ENCODE measurements at places on chromosomes 3 and 15.

DNA sequence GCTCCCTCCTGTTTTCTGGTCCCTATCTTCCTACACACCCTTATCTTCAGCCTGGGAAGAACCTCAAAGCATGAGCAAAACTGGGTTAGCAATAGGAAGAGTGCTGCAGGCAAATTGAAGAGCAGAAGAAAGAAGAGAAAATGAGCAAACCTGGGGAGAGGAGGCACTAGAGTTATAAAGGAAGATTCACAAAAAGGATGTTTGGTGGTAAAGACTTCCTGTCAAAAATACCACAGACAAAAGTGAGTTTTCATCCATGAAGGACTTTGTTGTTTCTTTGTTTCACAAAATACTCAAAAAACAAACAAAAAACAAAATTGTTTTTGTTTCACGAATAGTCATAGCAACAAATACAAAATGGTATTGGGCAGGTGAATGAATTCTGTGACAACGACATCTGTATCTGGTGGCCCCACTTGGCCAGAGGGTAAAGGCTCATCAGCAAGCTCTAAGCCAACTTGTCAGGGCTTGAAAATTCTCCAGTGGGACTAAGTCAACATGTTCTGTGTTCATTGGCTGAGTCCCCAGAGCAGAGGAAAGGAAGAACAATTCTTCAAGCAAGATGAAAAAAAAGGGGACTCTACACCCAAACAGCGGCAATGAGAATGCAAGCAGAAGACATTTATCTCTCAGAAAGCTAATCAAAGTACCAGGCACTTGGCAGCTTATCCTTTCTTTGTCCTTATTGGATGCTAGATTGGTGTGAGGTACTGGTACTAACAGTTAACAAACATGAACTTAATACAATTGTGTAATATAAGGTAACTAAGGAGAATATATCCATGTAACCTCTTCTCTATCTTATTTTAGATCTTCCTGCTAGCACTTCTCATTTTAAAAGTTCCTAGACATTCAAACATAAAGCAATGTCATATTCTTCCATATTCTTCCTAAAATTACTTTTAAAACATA lies 9.7 kb downstream of the ATP8B4 start:
- no peak for DNase-seq

GRCh38 chr3:22971497-22971896 lies 231.6 kb upstream of the UBE2E2 start:
- no peak for DNase-seq

GRCh38 chr3:32948625-32949445 lies 2.6 kb upstream of the CCR4 start:
- peak; percentile 12 for DNase-seq

DNA sequence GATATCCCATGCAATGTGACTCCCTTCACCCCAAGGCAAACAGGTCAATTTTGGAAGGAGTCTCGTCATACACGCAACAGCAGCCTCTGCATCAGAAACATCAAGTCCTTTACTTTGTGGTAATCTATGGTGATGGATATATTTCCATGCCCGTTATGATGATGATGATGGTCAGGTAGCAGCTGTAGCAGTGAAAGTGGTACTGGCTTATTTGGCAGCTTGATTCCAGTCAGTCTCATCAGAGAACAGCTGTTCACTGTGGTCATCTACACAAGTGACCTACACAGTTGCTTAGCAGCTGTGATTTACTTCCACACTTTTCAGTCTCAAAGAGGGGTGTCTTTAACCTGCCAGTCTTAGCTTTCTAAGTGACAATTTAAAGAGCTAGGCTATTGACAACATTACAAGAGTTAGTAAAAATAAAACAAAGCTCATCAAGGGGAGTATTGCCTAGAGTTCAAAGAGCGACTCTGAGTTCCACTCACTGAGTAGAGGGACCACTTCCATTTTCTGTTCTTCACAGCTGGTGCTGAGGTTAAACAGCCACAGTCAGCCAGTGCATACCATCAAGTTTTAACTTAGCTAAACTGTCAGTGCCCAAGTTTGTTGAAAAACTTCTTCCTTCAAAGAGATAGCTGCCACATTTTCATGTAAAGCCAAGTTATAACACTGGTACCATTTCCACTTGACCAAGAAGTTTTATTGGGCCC lies 587.4 kb upstream of the KCNMB2 start:
- no peak for DNase-seq

GRCh38 chr3:188978421-188979171 lies 193.2 kb upstream of the TPRG1 start:
- no peak for DNase-seq

- DNase-seq: no peak
Measured at GRCh38 chr15:29731865-29732264, 90.4 kb downstream of the TJP1 start.

GRCh38 chr3:142889212-142890014 lies 530 bp upstream of the PCOLCE2 start:
- DNase-seq: no peak

- no peak for DNase-seq
Measured at GRCh38 chr3:113255100-113255853, 43.9 kb downstream of the BOC start.

DNA sequence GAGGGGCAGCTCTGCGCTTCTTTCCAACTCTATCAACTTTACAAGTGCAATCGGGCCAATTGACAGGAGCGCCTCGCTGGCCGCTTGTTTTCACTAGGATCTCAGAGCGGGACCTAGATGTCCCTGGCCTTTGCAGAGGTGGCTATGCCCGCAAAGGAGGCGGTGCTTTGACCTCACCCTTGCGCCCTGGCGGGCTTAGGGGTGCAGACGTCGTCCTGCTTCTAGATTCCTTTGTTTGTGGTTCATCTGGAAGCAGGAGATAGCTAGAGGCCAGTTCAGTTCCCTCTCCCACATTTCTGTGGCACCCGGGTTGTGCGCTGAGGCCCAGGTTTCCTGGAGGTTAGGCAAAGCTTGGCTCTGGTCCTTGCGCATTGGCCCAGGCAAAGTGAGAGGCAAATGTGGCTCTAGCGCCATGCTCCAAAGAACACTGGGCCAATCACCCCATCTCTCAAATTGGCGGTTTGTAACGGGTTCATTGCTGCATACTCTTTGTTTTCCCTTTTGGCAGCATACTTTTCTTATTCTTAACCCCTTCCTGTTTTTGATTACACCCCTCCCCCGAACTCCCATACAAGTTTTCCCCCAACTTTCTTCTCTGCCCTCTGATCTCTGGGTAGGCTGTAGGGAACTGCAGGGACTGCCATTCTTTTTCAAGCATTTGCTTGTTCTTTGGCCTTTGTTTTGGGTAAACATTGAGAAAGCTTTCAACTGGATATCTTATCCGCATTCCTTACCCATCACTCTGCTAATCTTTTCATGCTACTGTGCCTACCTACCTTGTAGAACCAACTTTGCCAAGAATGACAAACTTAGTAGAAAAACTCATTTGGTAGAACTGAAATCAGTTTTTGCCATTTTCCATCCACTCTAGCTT lies 1.4 kb downstream of the PPM1L start:
- peak; percentile 43 for DNase-seq

DNA sequence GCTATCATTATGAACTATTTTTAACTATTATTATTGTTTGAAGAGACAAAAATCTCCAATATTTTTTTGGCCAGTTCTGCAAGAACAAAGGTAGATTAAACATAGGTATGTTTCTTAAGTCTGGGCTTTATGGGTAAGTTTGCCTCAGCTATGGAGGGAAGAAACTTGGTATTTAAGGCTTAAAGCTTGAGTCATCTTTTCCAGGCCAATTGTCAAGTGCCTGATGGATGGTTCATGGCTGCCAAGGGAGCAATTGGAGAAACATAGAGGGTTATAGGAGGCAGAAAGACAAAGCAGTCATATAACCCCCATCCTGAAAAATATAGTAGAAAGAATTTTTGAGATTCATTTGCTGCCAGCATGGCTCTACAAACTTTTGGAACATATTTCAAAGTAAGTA lies 7.2 kb upstream of the STAC start:
- DNase-seq: no peak

DNA sequence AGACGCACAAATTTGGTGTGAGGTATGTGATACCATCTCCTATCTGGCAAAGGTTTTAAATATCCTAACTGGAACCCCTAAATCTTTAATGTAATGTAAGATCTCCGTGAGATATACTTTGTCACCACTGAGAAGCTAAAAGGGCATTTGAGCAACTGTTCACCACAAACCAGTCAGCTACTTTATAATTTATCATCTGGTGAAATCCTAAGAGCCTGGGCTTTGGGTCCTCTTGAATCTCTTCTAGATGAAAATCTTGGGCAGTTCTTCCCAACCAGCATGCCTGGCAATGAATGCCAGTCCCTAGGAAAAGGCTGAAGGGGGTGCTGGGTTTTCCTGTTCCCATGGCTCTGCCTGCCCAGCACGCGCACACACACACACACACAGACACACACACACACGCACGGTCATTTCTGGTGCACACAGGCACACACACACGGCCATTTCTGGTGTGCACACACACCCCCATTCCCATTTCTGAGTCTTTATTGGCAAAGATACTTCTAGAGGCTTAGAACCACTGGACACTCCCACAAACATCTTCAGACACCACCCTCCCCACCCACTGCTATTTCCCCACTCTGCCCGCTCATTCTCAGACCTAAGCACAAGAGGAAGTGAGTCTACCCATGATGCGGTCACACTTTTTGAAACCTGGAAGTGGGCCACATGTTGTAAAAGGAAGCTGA lies 72.6 kb downstream of the MYO1E start:
- DNase-seq: no peak

- DNase-seq: no peak
Measured at GRCh38 chr3:905217-905616, 187.6 kb upstream of the CNTN6 start.

GRCh38 chr3:128970740-128971047 lies 23.2 kb downstream of the CFAP92 start:
- no peak for DNase-seq

- DNase-seq: peak; percentile 42
Measured at GRCh38 chr15:89121414-89121813, 33.2 kb downstream of the ABHD2 start.

- no peak for DNase-seq
Measured at GRCh38 chr3:115403786-115404185, 219.5 kb upstream of the GAP43 start.

- peak; percentile 22 for DNase-seq
Measured at GRCh38 chr3:183306798-183307671, 54.0 kb downstream of the B3GNT5 start.

GRCh38 chr3:150599611-150600297 lies 3.4 kb upstream of the SELENOT start:
- DNase-seq: no peak

DNA sequence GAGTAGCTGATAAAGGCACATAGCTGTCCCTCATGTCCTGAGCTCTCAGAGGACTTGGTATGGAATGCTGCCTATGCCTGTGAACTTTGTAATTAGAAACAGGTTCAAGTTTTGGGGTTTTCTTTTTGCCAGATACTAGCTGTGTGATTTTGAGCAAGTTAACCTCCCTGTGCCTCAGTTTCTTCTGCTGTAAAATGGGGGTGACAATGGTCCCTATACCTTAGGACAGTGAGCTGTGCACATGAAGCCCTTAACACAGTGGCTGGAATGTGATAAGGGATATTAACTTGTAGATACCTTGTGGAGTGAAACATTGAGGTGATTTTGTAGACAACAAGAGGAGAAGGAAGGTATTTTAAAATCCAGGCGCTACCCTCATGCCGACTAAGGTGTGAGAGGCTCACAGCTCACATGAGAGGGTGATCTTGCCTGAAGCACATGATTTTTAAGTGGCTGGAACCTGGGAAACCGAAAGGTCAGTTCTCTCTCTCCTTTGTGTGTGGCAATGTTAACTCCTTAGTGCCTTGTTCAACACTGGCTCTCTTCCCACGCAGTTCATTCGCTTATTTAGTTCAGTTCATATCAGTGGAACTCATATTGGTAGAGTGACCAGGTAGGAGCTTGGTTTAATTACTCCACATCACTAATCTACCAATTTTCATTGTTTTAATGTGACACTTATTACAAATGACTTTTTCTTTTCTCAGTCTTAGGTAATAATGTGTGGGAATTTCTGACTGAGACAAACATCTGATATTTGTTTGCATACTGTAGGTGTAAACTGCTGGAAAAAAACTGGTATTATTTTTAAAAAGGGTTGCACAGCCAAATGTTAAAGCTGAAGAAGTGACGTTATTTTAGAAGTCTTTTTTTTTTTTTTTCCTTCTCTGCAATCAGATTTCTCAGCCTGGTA lies 236.2 kb downstream of the ITPR1 start:
- peak; percentile 3 for DNase-seq

DNA sequence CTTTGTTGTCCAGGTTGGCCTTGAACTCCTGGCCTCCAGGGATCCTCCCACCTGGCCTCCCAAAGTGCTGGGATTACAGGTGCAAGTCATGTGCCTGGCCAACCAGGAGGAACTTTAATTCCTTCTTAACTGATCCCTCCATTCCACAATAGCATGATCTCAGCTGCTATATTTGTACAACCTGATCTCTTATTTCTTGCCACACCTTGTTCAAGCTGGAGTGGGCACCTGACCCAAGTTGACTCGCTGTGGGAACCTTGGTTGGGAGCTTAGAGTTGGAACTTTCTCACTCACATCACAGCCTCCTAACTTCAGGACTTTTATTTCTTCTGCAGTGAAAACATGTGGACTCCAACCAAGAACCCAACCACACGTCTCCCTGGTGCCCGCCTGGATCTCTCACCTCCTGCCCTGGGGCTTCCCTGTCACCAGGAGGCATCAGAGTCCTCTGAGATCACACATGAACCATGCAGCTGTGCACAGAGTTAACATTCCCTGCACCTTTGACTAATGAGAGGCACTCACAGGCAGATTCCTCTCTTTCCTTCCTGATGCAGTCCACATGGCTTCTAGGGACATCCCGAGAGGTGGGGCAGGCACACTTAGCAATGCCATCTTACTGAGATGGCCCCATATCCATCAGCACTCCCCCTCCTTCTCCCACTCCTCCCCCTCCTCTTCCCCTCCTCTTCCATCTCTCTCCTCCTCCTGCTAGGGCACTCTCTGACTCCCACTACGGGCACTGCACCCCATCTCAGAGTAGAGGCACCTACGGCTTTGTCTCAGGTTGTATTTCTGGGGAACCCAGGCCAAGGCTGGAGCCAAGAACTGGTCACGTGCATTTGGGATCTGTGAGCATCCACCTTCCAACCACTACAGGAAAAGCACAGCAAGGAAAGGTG lies 9.7 kb upstream of the CYFIP1 start:
- no peak for DNase-seq

GRCh38 chr15:39194106-39194830 lies 386.6 kb upstream of the THBS1 start:
- DNase-seq: no peak

DNA sequence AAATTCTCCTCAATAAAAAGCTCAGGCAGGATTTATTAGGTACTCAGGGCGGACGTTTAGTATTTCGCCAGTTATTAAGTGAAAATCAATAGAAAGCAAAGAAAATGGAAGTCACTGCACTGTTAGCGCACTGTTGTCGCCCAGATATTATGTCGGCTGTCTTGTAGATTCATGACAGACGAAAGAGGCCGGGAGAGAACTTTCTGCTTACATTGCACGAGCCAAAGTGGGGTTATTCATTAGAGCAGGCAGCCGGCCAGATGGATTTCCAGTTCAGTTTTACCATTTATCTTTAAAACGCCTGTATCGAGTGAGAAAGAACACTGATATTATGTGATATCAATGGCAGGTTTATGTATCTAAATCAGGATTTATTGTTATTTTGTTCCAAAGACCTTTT lies 866.0 kb upstream of the NR2F2 start:
- DNase-seq: no peak
